ENCODE measurements at places on chromosomes 4 and X. TPM values are rescaled to one million over a fixed set of nuclear protein-coding genes. Genes with fewer than 3 reads are reported as not detected.

The XK gene
- not detected for polyA plus RNA-seq

The CXXC4 gene
- not detected for polyA plus RNA-seq

The HTN3 gene
- not detected for polyA plus RNA-seq

The FGF16 gene
- not detected for polyA plus RNA-seq

The MGST2 gene
- polyA plus RNA-seq: 17.9 TPM

The KCNIP4 gene
- polyA plus RNA-seq: 0.65 TPM

The RTL3 gene
- 0.18 TPM for polyA plus RNA-seq

The TLR3 gene
- polyA plus RNA-seq: 0.68 TPM

The DNAAF6 gene
- polyA plus RNA-seq: not detected

The CENPE gene
- 9.1 TPM for polyA plus RNA-seq

The LNX1 gene
- polyA plus RNA-seq: 6.3 TPM

The USP17L30 gene
- not detected for polyA plus RNA-seq

The TMEM255A gene
- polyA plus RNA-seq: not detected

The COMMD8 gene
- 74.9 TPM for polyA plus RNA-seq

The ZMAT1 gene
- 0.06 TPM for polyA plus RNA-seq

The SRPX2 gene
- polyA plus RNA-seq: 40.3 TPM

The SOD3 gene
- polyA plus RNA-seq: 10.1 TPM

The DRP2 gene
- polyA plus RNA-seq: 0.18 TPM

The PSAPL1 gene
- polyA plus RNA-seq: not detected

The MMGT1 gene
- 24.7 TPM for polyA plus RNA-seq

The TXK gene
- not detected for polyA plus RNA-seq
